ENCODE measurements at places on chromosomes 6 and 20.

GRCh38 chr6:140609956-140610355 lies 1235.5 kb upstream of the CITED2 start:
- DNase-seq, result no peak

GRCh38 chr6:50123688-50124087 lies 74.0 kb upstream of the DEFB112 start:
- no peak for DNase-seq

DNA sequence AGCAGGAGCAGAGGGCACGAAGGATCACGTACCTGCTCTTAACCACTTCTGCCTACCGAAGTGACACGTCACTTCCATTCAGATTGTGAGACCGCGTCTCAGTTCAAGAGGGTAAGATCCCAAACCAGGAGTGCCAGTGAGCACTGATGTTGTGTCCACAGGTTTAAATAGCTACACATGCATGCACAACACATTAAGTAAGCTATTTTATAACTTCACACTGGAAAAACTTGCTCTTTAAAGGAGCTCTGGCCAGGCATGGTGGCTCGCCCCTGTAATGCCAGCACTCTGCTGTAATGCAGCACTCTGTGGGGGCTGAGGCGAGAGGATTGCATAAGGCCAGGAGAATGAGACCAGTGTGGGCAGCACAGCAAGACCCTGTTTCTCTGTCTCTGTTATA lies 21.1 kb downstream of the ABHD12 start:
- DNase-seq, result no peak

DNA sequence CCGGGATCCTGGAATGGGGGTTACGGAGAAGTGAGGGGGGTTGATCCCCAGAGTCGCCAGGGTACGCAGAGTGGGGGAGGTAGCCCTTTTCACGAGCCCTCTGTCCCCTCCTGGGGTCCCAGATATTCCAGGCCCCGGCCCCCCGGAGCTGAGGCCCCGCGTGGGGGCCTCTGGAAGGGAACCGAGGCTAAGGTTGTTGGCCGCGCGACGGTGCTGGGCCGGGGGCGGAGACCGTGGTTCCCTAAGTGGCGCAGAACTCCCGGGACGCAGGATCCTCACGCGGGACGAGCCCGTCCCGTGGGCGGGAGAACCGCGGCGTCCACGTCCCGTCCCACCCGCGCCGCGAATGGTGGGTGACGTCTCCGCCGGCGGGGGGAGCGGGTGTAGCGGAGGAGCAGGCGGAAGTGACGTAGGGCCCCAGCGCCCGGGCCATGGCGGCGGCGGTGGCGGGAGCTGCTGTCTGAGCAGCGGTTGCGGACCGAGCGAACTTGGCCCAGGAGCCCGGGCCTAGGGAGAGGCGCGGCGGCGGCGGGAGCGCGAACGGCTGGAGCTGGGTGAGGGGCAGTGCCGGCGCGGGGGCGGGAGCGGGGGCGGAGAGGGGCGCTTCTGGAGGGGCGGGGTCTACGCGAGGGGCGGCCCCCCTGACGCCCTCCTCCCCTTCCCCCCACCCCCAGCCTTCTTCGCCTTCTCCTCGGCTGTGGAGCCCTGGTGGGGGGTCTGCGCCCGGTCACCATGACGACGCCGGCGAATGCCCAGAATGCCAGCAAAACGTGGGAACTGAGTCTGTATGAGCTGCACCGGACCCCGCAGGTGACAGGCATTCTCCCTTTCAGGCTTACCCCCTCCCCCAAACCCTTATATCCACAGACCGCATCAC lies at the start of gene RING1:
Gene RING1, plus strand, starts transcription at position 410 of the 877 bp plus-strand sequence. Its CDS starts 323 bp downstream, at position 733.
- DNase-seq, result peak; percentile 84

GRCh38 chr6:4575714-4576113 lies 200.5 kb upstream of the CDYL start:
- DNase-seq, result no peak

- no peak for DNase-seq
Observed at GRCh38 chr6:42103753-42104094, 38.7 kb downstream of the C6orf132 start.

DNA sequence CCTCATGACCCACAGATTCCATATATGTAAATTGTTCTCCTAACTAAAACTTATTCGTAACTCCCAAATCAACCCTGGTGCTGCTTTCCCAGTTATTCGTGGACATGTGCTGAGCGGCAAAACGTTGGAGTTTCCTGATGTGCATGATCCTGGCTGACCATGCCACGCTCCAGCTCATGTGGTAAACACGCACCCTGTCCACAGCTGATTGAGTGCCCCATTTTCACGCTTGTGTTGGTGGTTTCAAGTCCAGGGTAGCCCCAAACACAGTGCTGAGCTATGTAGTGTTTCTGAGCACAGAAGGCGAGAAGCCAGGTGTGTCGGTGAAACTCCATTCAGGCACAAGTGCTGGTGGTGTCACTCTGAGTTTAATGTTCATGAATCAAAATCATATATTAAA lies 19.1 kb upstream of the FOXC1 start:
- no peak for DNase-seq

DNA sequence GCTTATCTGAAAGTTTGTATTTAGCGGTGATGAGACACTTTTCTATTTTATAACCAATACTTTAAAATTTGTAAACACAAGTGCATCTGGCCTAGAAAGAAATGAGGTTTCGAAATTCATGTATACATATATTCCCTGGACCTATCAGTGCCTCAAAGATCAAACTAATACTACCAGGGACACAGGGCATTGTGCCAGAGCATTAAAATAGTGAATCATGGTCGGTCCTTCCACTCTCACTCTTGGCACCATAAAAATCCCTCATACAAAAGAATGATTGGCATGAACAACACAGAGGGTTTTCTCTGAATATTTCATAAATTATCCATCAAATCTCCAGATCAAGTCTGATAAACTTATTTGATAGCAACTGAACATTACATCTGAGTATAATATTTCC lies 62.0 kb downstream of the MMUT start:
- no peak for DNase-seq

DNA sequence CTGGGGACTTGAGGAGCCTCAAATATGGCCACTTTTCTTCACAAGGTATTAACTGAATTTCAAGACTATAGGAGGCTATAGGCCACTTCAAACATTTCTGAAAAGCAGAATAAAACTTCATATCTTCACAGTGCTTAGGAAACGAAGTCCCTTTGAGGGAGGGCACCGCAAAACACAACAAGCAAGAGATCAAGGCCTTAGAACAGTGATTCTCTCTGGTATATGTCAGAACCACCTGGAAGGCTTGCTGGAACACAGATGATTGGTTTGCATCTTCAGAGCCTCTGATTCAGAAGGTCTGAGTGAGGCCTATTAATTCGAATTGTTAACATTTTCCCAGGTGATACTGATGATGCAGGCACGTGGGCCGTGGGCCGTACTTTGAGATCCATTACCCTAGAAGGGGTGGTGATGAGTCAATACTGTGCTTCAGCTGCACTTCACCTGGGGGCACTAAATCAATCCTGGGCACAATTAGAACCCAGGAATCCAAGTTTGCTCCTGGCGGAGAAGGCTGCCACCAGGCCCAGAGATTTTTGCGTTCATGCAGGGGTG lies 10.7 kb downstream of the SUN5 start:
- DNase-seq, result no peak

- no peak for DNase-seq
Observed at GRCh38 chr20:61895016-61895415, 170.7 kb downstream of the TAF4 start.

DNA sequence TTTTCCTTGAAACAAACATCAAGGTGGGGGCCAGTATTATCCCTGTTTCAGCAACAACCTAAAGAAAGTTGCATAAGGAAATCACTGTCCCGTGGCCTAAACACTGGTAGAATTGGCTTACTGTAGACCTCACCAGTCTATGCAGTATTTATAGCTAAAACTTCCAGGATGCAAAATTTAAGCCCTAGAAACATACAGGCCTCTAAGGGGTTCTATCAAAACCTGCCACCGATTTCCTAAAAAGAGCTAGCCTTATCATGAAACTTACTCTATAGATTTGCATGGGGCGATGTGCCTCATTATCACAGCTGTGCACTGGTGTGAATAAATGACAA lies 84.3 kb upstream of the FOXQ1 start:
- DNase-seq, result no peak

- no peak for DNase-seq
Observed at GRCh38 chr6:98382246-98382645, 452.1 kb upstream of the POU3F2 start.

- DNase-seq, result no peak
Observed at GRCh38 chr6:4606821-4607704, 169.1 kb upstream of the CDYL start.

- no peak for DNase-seq
Observed at GRCh38 chr6:15148356-15148946, 97.4 kb upstream of the JARID2 start.

DNA sequence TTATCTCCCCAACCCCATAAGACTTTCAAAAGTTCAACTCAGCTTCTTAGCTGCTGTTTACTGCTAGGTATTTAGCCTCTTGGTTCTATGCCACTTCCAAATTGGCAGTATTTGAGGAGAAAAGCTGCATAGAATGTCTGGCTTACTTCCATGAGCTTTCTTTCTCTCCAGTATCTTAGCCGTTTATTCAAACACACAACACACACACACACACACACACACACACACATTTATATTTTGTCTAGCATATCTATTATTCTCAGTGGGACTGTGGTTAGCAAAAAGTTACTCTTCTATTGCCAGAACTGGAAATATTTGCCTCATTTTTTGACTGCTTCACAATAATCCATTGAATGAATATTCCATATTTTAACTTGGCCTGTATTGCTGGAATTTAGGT lies 634.2 kb upstream of the IMPG1 start:
- no peak for DNase-seq

- DNase-seq, result no peak
Observed at GRCh38 chr20:38146628-38147027, 18.4 kb downstream of the TGM2 start.

- DNase-seq, result no peak
Observed at GRCh38 chr6:150695652-150696051, 96.0 kb downstream of the PLEKHG1 start.

DNA sequence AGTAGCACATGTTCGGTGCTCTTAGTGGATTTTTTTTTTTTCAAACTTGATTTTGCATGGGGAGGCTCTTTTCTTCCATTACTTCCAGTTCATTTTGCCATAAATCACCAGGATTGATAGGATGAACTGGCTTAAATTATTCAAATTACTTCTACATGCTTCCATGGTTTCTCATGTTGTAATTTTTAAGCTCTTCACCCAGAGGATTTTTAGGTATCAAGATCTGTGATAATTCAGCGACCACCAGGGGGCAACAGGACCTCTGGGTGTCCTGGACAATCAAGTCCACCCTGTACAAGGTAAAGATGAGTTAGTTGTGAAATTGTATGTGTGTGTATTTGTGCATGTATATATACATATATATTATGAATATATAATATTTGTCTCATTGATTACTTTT lies 4.2 kb upstream of the EPHA7 start:
- peak; percentile 31 for DNase-seq

DNA sequence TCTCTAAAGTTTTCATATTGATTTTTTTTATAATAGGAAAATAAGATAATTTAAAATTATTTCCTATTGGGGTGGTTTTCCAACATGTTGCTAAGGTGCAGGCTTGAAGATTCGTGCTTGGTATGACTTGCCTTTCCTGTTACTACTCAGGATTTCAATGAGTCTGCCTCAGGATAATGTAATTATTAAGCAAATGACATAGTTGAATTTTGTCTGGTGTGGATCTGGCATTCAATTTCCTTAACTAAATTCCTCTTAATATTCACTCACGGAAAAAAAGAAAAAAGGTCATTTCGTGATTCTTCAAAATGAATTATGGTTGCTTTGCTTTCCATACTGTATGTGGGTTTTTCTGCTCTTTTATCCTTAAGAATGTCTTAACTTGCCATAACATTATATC lies 9.3 kb upstream of the FILIP1 start:
- no peak for DNase-seq

DNA sequence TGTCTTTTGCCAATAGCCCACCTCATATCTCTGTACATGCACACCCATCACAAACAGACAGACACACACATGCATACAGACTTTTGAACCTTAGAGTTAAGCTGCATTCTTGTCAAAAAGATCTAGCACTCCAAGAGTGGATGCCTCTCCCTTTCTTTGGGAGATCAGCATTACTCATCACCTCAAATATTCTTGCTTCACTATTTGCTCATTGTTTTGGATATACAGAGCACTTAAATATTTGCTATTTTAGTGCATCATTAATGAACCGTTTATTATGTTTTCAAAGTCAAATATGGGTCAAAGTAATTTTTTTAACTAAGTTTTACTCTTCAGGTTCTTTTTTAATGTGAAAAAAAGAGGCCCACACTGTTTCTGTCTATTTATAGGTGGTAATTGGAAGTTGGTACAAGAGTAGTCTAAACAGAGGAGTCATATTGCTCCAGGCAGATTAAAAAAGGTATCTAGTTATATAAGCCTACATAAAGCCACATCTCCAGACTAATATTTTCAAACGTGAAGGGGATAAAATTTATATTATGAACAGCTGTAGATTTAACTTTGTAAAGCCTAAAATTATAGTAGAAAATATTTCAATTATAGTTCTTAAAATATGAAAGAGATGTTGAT lies 102.6 kb downstream of the FLRT3 start:
- DNase-seq, result no peak

DNA sequence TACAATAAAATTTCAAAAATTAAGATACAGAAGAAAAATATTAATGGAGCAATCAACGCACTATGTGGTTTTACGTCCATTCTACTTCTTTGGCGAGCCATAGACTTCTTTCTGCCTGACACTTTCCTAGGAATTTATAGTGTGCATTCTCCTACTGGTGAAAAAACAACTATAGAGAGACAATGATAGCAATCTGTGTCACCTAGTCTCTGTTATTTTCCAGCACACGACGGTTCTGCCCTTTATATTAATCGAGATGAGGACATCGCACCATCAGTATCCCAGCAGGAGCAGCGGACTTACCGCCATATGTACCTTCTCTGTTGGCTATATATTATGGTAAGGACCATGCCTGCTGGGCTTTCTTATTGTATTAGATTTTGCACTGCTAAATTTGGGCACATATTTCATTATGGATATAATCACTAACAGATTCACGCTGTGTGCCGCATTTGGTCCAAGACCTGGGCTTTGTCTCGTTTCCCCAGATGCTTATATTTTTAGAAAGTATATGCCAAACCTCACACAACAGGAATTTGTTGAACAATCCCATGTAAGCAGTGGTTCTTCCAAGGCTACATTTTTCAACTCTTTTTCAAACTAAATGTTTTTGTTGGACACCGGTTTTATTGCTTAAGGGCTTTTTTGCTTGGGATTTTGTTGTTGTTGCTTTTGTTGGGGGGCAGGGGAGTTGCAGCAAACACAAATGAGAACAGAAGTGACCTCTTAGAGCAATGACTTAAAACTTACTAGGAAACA lies 166.4 kb downstream of the ADAT2 start:
- DNase-seq, result no peak

DNA sequence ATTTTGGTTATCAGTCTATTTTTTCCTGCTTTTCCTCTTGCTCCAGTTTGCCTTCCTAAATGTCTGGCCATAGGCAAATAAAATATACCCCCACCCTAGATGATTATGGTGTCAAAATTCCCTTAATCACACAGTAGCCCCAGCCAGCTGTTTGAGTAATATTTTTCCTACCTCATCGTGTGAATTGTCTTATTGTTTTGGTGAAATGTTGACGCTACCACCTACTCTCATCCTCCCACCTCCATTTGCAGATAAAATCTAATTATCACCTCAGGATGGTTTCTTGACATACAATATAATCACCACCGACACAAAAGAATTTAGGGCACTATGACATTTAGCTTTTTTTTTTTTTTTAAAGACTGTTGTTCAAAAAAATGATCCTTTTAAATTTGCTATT lies 44.1 kb upstream of the FUCA2 start:
- DNase-seq, result no peak

- DNase-seq, result no peak
Observed at GRCh38 chr6:166318649-166319600, 10.7 kb upstream of the PRR18 start.
